ENCODE measurements at places on chromosomes 7 and 10.

GRCh38 chr7:69981646-69982045, 383.4 kb downstream of the AUTS2 start:
- no peak for DNase-seq

DNA sequence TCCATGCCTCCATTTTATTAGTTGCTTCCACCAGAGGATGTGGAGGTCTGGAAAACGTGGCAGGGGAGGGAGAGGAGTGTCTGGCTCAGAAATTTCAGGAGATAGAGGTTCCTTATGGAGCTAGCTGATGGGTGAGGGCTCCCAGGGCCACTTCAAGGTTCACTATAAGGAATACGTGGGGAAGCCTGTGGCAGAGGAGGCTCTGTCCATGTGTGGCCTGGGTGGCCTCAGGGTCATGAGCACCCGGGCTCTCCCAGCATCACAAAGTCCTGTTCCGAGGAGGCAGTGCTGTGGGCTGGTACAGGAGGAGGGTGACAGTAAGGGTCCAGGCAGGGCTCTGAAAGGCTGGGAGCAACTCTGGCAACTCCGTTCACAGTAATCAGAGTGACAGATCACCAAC, 24.6 kb downstream of the ARHGAP22 start:
- no peak for DNase-seq

- no peak for DNase-seq
Observed at GRCh38 chr10:131931981-131932380, 31.2 kb downstream of the PPP2R2D start.

DNA sequence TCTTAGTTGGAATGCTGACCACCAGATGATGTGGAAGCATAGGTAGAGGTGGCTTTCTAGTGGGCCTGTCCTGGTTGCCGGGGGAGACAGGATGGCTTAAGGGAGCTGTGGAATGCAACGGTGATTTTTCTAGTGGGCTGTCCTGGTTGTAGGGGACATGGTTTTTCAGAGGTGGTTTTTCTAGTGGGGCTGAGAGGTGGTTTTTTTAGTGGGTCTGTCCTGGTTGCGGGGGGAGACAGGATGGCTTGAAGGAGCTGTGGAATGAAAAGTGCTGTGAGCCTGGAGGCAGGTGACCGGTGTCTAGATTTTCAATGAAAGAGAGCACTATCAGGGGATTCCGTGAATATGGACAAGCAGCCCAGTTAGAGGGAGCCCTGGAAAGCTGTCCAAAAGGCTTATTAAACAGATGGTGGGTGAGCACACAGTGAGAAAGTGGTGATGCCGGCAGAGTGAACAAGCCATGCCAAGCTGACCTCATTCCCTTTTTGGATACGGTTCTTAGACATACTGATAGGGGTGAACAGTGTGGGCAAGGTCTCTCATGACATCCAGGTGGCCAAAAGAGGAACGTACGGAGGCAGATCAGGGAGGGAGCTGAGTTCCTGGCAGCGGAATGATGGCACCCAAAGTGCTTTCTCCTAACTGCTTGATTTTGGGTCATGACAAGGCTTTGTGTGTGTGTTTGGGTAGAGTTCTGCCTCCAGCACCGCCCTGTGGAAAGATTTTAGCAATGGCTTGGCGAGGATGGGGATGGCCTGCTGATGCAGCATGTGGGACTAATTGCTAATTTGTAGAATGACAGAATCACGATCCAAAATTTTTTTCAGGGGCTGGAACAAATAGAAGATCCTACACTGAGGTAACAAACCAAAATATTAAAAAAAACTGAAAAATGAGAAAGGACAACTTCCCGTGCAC, 126.6 kb downstream of the TMEM178B start:
- no peak for DNase-seq

DNA sequence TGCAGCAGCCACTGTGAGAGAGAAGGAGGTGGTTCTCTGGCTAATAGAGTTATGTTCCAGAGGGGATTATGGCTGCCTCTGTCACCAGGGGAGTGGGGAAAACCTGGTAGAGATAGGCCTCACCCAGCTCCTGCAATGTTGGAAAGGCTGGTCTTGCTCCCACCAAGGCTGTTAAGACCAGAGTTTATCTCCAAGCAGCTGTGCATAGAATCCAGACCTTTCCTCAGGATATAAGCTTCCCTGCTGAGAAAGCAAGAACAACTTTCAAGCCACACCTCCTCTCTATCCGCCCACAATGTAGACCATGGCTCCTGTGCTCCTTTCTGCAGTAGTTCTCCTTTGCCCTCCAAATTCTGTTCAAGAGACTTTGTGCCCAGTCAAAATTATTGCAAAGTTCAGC, 1375.4 kb downstream of the REEP3 start:
- DNase-seq, result no peak

DNA sequence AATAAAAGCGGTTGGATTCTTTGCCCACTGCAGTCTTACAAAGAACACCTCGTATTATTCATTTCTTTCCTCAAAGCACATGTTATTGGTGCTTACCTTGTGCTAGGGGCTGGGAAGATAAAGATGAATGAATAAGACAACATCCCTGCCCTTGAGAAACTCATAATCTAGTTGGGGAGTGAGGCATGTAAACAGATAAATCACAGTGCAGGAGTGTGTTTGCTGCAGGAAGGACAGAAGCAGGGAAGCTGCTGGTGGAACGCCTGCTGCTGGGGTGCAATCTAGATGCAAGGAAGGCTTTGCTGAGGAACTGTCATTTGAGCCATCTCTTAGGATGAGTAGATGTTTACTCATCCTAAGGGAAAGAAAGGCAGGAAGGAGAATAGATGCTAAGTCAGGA, 135.6 kb downstream of the TMEM178B start:
- DNase-seq, result no peak

DNA sequence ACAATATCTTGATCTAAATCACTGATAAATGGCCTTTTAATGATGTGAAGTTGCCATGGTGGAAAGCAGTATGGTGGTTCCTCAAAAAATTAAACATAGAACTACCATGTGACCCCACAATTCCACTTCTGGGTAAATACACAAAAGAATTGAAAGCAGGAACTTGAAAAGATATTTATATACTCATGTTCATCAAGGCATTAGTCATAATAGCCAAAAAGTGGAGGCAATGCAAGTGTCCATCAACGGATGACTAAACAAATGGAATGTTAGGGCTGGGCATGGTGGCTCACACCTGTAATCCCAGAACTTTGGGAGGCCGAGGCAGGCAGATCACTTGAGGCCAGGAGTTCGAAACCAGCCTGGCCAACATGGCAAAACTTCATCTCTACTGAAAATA, 2.0 kb upstream of the DNAJC12 start:
- no peak for DNase-seq
